ENCODE measurements at places on chromosomes 4 and X. TPM values are rescaled to one million over a fixed set of nuclear protein-coding genes. Genes with fewer than 3 reads are reported as not detected.

Gene TREX2
- 1.6 TPM for total RNA-seq

Gene TCEAL5
- total RNA-seq = not detected

Gene GNRHR
- not detected for total RNA-seq

Gene TEX11
- not detected for total RNA-seq

Gene CXCL13
- total RNA-seq = not detected

All from chondrocyte (in vitro differentiated cells).